ENCODE measurements at places on chromosomes 6 and 20. TPM values are rescaled to one million over a fixed set of nuclear protein-coding genes. Genes with fewer than 3 reads are reported as not detected.
A peak's percentile ranks its signal among the peaks of the same experiment; 100 is the strongest.

Gene TGM2
- 611 TPM for total RNA-seq

Gene SUPT3H
- total RNA-seq: 10.1 TPM

Gene NMBR
- total RNA-seq: not detected

Gene DUSP15
- 13.2 TPM for total RNA-seq

GRCh38 chr6:44074813-44075646 lies 52.2 kb downstream of the MRPL14 start:
- DNase-seq: no peak

- DNase-seq: no peak
Measured at GRCh38 chr20:20490673-20491072, 122.8 kb downstream of the INSM1 start.

- DNase-seq: peak; percentile 61
Measured at GRCh38 chr6:149884215-149884614, 13.7 kb downstream of the RAET1E start.

DNA sequence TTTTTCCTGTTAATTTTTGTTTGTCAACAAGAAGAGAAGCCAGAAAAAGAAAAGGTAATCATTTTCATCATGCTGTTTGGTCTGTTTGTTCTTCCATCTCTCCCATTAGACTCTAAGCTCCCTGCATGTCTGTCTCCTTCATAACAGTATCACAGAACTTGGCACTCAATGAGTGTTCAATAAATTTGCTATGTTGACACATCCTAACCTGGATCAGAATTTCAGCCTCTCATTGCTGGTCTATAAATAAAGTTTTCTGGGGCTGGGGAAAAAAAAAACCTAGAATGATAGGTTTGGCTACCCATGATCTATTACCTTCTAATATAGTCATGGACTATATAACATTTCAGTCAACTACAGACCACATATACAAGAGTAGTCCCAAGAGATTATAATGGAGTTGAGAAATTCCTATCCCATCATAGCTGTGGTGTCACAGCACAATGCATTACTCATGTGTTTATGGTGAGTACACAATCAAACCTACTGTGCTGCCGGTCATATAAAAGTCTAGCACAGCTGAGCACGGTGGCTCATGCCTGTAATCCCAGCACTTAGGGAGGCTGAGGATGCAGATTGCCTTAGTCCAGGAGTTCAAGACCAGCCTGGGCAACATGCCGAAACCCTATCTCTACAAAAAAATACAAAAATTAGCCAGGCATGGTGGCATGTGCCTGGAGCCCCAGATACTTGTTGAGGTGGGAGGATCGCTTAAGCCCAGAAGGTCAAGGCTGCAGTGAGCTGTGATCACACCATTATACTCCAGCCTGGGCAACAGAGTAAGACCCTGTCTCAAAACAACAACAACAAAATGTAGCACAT lies 5.9 kb downstream of the NUDT3 start:
- no peak for DNase-seq

- no peak for DNase-seq
Measured at GRCh38 chr20:3553663-3554062, 82.8 kb downstream of the ATRN start.

GRCh38 chr20:57220337-57221145 lies 45.9 kb downstream of the BMP7 start:
- DNase-seq: no peak

DNA sequence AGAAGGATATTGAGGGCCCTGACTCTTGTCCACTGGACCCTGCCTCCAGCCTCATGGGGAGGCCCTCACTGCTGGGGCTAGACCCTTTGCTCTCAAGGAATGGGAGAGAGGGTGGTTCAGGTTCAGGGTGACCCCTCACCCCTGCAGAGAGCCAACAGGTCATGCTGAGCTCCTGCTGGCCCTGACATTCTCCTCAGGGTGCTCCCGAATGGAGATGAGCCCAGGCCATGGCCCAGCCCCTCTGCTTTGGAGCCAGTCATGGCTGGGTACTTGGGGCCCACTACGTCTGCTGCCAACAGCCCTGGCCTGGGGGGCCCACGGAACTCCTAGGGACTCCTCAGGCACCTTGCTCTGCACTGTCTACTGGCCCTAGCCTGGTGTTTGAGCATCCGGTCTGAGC lies 49.2 kb upstream of the MLN start:
- DNase-seq: no peak
